ENCODE measurements at places on chromosomes 13 and 19.

DNA sequence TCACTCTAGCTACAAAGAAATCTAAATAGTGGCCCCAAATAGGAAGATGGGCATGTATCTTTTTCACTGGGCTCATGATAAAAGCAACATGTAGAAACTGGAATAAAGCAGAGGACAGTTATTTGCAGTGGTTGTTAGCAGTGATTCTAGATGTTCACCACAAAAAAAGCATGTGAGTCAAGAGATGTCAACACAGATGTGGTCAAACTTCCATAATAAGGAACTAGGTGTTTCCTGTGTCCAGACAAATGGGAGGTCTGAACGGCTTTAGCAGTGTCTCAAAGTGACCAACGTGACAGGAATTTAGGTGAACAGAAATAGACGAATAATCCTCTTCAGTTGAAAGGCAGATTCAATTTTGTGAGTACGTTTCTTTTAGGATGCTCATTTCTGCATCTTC lies 162.7 kb downstream of the TBC1D4 start:
- no peak for DNase-seq

- no peak for DNase-seq
Observed at GRCh38 chr19:34308381-34309367, 54.3 kb downstream of the GARRE1 start.

DNA sequence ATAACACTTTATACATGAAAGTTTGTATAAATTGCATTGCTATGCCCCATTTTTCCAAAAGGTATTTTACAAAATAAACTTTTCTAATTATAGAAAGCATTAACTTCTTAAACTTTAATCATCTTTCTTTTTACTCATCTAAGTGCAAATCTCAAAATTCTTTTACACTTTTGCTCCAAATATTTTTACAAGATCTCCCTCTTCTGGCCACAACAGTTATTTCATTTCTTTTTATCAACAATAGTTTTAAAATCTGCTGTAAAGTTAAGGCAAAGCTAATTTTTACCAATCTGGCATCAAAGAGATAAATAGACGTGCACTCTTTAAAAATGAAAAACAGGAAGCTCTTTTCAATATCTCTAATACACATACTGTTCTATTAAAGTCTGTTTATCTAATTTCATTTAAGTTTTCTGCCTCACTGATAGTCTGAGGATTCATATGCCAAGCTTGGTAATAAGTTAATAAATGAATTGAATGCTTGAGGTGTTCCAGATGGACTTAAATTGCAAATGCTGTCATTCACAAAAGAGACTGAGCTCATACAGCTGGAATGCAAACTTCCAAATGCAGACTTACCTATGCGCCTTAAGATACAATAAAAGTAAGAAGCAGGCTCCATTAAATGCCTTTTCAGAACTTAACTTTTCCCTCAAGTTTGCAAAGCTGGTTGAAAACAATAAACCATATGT lies 583.0 kb upstream of the ATXN8OS start:
- no peak for DNase-seq

DNA sequence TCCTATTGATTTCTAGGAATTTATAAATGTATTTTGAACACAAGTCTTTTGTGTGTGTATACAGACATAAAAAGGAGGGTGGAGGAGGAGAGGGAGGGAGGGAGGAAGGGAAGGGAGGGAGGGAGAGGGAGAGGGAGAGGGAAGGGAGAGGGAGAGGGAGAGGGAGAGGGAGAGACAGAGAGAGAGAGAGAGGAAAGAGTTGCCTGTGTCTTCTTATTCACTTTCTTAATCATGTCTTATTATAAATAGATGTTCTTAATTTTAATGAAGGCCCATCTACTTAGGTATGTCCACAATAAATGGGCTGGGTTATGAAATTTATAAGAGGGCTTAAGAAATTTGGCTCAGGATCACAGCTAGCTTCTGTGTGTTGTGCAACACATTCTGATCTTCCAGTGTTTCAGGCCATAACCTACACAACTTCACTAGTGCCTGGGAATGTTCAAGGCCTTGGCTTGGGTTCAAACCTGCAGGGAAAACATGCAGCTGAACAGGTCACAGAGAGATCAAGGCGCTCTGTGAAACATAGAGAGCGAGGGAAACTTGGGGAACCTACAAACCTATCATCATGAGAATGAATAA lies 39.3 kb downstream of the ZNF45 start:
- no peak for DNase-seq

GRCh38 chr13:113076681-113077401 lies 28.8 kb upstream of the F7 start:
- no peak for DNase-seq

- no peak for DNase-seq
Observed at GRCh38 chr13:93550236-93550635, 323.6 kb downstream of the GPC6 start.

GRCh38 chr13:80988391-80989151 lies 647.6 kb upstream of the SPRY2 start:
- DNase-seq: no peak
